ENCODE measurements at places on chromosomes 1 and 21. TPM values are rescaled to one million over a fixed set of nuclear protein-coding genes. Genes with fewer than 3 reads are reported as not detected.
A peak's percentile ranks its signal among the peaks of the same experiment; 100 is the strongest.

GRCh38 chr1:13950637-13951036 is 250.6 kb downstream of the PRDM2 start:
- no peak for DNase-seq

GRCh38 chr1:147722124-147722523 is 38.3 kb downstream of the GJA5 start:
- DNase-seq: no peak

GRCh38 chr1:232906441-232906840 is 44.0 kb upstream of the NTPCR start:
- DNase-seq: no peak

RNASEL gene
- 14.4 TPM for polyA plus RNA-seq

MIXL1 gene
- 0.16 TPM for polyA plus RNA-seq

GRCh38 chr1:2025491-2025981 is 6.4 kb downstream of the GABRD start:
- no peak for DNase-seq

PCSK9 gene
- 1.7 TPM for polyA plus RNA-seq

DNA sequence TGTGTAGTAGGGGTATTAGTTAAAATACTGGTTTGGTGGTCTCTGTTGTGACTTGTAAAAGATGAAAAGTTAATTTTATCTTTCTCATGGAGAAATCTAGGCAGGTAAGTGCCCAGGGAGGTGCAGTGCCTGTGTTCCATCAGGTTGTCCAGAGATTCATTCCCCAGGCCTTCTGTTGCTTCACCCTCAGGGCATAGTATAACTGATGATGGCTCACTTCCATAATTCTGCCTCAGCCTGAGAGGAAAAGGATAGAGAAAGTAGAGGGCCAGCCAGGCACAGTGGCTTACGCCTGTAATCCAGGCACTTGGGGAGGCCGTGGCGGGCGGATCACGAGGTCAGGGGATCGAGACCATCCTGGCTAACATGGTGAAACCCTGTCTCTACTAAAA is 153.9 kb downstream of the FMN2 start:
- no peak for DNase-seq

DNA sequence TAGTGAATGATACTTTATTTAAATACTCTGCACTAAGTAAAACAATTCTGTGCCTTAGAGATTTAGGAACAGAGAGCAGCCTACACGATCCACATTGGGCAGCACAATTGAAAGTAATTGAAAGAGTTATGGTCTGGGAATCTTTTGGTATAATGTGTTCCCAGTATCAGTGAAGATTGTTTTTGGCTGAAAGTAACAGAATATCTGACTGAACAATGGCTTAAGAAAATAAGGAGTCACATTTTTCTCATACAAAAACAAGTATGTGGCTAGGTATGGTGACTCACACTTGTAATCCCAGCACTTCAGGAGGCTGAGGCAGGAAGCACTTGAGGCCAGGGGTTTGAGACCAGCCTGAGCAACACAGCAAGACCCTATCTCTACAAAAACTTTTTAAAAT is 306.2 kb downstream of the NFIA start:
- no peak for DNase-seq

RGS16 gene
- 1.0 TPM for polyA plus RNA-seq

- no peak for DNase-seq
Measured at GRCh38 chr1:118987468-118988185, 516 bp downstream of the TBX15 start.

L1TD1 gene
- 3.4 TPM for polyA plus RNA-seq

DNA sequence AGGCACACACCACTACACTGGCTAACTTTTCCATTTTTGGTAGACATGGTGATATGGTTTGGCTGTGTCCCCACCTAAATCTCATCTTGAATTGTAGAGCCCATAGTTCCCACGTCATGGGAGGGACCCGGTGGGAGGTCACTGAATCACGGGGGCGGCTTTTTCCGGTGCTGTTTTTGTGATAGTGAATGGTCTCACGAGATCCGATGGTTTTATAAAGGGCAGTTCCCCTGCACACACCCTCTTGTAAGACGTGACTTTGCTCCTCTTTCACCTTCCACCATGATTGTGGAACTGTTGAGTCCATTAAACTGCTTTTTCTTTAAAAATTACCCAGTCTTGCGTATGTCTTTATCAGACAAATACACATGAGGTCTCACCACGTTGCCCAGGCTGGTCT is 1.3 kb upstream of the FTCD start:
- DNase-seq: no peak

DNA sequence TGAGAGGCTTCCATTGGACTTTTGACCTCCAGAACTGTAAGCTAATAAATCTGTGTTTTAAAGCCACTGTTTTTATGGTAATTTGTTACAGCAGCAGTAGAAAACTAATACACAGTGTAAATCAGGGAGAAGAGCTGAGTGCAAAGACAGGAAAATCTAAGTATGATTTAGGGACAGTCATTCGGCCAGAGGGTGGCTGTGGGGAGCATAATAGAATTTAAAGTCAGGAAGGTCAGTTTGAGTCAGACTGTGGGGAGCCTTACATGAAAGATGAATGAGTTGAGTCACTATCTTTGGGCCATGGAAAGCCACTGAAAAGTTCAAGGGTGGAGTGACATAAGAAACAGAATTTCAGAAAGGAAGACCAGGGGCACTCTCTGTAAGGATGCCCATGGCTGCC is 52.4 kb upstream of the SSX2IP start:
- DNase-seq: no peak

- DNase-seq: peak; percentile 60
Measured at GRCh38 chr21:46056450-46056903, 41.4 kb upstream of the COL6A2 start.

DNA sequence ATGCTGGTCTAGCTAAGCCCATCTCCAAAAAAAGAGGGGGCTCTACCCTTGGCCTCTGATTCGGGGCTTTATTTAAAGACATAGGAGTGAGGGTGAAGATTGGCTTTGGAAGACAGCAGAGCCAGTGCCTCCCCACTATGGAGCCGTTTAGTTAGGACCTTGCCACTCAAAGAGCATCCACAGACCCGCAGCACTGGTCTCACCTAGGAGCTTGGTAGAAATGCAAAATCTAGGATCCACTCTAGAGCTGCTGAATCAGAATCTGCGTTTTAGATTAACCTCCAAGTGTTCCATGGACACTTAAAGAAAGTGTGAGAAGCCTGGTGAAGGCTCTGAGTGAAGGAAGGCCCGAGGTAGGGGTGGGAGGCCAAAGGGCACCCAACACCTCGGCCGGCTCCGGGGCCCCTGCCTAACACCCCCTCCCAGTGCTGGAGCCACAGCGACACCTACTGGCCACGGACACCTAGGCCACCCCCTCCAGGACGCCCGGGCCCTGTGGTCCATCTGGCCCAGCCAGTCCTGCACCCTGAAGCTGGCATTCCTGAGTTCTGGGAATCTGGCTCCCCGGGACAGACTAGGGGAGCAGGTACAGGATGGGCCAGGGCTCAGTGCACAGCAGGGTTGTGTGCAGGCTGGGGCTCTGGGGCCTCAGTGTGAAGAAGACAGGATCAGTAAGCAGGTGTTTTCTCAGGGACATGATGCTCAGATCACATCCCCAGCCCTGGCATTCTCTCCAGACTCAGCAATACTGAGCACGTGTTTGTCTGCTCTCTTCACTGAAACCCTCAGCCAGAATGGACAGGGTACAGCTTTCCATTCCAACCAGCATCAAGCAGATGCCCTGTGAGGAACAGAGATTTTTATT is 79.2 kb downstream of the TMEM53 start:
- no peak for DNase-seq

ZNF683 gene
- polyA plus RNA-seq: 0.14 TPM

DNA sequence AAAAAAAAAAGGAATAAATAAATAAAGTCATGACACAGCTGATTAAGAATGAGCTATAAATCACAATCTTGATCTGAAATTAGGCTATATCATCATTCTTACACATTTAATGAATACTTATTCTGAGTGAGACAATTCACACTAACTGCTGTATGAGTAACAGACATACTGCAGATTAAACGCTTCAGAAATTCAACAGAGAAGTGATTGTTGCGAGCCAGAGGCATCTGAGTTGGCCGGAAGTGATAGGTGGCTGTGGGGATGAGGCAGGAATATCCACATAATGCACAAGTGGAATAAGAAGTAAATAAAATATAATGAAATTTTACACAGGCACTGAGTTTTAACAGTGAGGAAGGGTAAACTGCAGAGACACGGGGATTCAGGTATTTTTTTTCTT is 142.4 kb downstream of the APP start:
- DNase-seq: no peak

DNA sequence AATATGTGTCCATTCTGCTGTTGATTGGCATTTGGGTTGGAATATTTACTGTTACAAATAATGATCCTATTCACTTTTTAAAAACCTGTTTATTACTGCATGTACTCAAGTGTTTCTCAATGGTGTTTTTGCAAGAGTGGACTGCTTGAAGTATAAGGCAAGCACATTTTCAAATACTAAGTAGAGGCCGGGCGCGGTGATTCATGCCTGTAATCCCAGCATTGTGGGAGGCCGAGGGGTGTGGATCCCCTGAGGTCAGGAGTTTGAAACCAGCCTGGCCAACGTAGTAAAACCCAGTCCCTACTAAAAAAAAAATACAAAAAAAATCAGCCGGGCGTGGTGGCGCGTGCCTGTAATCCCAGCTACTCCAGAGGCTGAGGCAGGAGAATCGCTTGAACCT is 276.9 kb upstream of the ADGRL4 start:
- DNase-seq: no peak

GRCh38 chr1:161196521-161197451 is 2.1 kb downstream of the ADAMTS4 start:
- DNase-seq: no peak

DNA sequence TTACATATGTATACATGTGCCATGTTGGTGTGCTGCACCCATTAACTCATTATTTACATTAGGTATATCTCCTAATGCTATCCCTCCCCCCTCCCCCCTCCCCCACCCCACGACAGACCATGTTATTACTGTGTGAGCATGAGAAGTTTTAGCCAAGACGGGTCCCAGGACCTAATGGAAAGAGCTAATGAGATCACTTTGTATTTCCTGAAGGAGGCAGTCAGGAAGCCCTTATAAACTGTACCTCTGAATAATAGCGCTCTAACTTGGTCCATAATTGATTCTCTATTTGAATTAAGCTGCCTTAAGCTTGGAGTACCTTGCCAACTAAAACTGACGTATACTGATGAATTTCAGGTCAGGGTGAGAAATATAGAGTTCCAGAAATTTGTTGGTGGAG is 4.1 kb upstream of the NEGR1 start:
- no peak for DNase-seq

GRCh38 chr1:208122612-208123358 is 121.4 kb downstream of the PLXNA2 start:
- no peak for DNase-seq

IGSF9 gene
- polyA plus RNA-seq: 19.3 TPM

DNA sequence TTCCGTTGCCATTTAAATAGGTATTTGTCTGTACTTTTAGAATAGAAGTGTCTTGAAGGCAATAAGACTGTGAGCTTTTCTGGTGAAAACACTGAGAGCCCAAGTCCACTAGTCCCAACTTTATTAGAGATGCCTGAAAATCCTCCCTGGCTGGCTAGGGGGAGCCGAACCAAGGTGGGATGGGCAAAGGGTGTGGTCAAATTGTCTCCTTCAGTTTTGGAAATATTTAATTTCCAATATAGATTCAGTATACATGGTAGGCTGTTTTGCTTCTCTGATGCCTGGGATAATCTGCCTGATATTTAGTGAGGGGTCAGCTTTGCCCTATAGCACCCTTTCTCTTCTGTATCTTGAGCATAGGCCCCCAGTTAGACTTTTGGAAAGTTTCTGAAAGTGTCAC is 3.5 kb downstream of the ROR1 start:
- DNase-seq: no peak

GRCh38 chr1:228175316-228176023 is 9.9 kb downstream of the IBA57 start:
- DNase-seq: no peak

ZBED6 gene
- 17.3 TPM for polyA plus RNA-seq

GRCh38 chr1:103108376-103109150 is at the start of gene COL11A1:
COL11A1 (minus strand) TSS chr1:103108522; CDS start chr1:103108178, 344 bp downstream.
- peak; percentile 55 for DNase-seq

PCP4L1 gene
- 1.1 TPM for polyA plus RNA-seq

- no peak for DNase-seq
Measured at GRCh38 chr1:83735526-83735925, 263.4 kb downstream of the TTLL7 start.

GRCh38 chr1:42430286-42431135 is 25.3 kb downstream of the ZMYND12 start:
- DNase-seq: no peak

GRCh38 chr1:25186161-25187007 is 45.9 kb downstream of the SYF2 start:
- no peak for DNase-seq

DNA sequence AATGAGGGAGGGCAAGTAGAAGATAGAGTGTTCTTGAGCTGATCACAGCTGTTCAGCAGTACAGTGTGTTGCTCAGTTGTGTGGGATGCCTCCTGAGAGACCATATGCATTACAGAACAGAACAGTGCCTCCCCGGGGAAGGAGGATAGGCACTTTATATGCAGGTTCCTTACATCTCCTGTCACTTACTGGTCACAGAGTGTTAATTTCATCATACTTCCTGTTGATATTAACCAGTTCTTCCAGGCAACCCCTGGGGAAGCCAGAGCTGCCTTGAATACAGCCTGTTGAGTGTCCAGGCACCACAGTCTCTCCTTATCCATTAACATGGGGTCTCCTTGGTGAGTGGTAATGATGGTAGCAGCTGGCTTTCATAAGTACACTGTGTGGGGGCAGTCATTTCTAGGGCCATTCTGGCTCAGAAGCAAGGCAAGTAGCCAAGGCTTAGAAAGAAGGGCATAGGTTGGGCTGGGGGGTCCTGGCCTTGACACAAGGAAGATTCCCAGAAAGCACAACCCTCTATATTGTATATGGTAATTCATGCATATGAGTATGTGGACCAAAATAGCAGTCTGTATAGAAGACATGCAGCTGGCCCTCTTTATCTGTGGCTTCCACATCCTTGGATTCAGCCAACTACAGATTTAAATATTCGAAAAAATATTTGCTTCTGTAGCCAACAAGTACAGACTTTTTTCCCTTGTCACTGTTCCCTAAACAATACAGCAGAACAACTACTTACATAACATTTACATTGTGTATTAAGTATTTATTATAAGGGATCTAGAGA is 142.4 kb downstream of the ZP4 start:
- DNase-seq: peak; percentile 8

Measured in renal pelvis (tissue), 12 donors.